ENCODE measurements at places on chromosomes 7 and 10. TPM values are rescaled to one million over a fixed set of nuclear protein-coding genes. Genes with fewer than 3 reads are reported as not detected.
A peak's percentile ranks its signal among the peaks of the same experiment; 100 is the strongest.

DNA sequence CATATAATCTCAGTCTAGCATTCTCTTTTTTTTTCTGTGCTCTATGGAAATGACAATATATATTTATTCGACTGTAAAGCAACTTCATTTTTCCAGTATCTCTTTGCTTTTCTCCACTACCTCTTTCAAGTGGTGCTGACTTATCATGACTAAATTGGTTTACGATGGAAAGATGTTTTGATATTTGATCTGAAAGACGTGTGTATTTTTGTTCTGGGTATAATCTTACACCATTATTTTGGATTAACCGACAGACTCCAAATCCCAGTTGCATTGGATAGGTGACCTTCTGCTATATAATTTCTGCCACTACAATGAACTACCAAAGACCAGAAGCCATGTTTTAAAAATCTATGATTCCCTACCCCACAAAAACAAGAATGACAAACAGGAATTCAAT lies 380.5 kb upstream of the NFE2L3 start:
- H3K27ac ChIP-seq = no peak overlapping the region
- no peaks in the 10 kb centered on the region for H3K36me3 ChIP-seq
- no peak for DNase-seq

DNA sequence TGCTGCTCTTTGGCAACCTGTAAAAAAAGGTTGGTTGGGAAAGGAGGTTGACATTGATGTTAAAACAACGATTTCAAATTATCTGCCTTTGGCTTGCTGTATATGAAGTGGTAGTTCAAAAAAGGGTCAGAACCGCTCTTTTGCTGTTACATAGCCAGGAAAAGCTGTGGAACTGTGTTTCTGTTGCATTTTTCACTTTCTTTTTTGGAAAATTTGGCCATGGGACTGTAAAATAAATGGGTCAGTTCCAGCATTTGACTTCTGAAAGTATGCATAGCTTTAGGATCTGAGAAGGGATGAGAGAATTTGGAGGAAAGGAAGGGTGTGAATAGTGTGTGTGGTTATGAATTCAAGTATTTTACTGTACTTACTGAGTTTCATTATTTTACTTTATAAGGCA lies 7.3 kb downstream of the AUTS2 start:
- no peak overlapping the region for H3K27ac ChIP-seq
- no peak overlapping the region for H3K4me3 ChIP-seq
- H3K36me3 ChIP-seq = no peaks in the 10 kb centered on the region
- DNase-seq = no peak
- no peaks in the 10 kb centered on the region for H3K27me3 ChIP-seq

DNA sequence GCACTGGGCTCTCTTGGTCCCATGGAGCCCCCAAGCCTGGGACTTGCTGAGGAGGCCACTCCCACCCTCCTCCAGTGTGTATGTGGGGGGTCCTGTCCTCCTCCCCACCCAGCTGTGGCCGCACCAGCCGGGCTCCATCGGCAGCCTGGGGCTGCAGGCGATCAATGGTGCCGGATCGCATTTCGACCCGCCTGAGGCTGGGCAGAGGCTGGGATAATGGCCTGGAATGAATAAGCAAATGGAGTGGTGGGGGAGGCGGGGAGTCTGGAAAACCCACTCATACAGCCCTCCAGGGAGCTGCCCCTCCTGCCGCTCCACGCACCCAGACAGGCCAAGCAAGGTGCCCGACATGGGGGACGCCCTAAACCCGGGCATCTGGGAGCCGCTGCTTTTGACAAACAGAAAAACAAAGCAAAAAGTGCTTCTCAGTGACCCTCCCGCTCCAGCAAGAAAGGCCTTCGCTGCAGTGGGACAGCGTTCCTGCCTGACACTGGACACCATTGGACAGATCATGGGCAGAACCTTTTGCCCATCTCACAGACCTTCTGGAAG lies 160.5 kb downstream of the NRF1 start:
- no peaks in the 10 kb centered on the region for H3K4me1 ChIP-seq
- DNase-seq = no peak
- no peaks in the 10 kb centered on the region for H3K36me3 ChIP-seq
- H3K27me3 ChIP-seq = no peaks in the 10 kb centered on the region
- no peak overlapping the region for H3K4me3 ChIP-seq

DNA sequence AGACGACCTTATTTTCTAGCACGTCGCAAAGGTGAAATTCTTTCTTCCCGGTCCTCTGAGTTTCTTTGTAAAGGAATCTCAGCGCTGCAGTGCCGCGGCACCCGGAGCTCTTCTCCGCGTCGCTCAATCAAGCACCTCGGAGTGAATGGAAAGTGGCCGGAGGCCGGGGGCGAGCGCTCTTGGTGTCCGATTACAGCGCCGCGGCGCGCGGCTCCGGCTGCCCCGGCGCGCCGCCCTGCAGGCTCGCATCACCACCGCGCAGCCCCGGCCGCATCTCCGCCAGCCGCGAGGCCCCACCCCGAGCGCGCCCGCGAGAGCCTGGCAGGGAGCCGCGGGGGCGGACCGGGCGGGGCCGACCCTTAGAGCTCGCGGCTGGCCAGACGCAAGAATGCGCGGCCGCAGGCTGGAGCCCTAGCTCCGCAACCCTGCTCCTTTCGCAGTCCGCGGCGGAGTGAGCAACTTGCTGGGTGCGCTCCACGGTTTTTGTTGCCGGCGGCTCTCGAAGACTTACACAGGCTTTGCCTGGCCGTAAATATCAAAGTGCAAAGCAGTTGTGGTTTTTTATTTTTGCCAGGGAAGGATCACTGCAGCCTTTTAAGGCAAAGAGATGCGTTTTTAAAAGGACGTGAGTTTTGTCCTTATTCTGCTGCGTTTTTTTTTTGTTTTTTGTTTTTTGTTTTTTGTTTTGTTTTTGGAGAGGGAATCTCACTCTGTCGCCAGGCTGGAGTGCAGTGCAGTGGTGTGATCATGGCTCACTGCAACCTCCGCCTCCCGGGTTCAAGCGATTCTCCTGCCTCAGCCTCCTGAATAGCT lies at the start of gene SEMA3C:
TSS of gene SEMA3C (minus strand) at position 143 of the 813 bp plus-strand sequence. CDS start 2,270 bp downstream, outside the sequence.
- H3K36me3 ChIP-seq = no peaks in the 10 kb centered on the region
- H3K4me1 ChIP-seq = peaks cover 23% of the 10 kb centered on the region
- DNase-seq = peak; percentile 65
- no peak within 1 kb of the TSS for H3K27ac ChIP-seq
- H3K4me3 ChIP-seq = peak within 1 kb of the TSS; percentile 35

DNA sequence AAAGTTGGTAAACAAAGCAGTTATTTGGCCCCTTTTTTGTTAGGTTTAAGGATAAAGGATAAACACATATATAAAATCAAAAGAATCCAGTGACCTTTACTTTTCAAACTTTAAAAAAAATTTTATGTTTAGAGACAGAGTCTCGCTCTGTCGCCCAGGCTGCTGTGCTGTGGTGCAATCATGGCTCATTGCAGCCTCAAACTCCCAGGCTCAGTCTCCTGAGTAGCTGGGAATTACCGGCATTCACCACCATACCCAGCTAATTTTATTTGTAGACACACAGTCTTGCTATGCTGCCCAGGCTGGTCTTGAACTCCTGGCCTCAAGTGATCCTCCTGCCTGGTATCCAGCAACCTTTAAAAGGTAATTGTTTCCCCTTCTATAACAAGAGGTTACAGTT lies 31.3 kb downstream of the GNA12 start:
- no peak overlapping the region for H3K27ac ChIP-seq
- DNase-seq = no peak
- H3K36me3 ChIP-seq = 0 out of 3 replicates have a peak, but pooled peaks cover 4% of the 10 kb centered on the region
- no peak overlapping the region for H3K4me3 ChIP-seq
- peaks cover 76% of the 10 kb centered on the region for H3K4me1 ChIP-seq

GRCh38 chr10:112918771-112919170 lies 31.3 kb upstream of the TCF7L2 start:
- H3K4me1 ChIP-seq = peaks cover 38% of the 10 kb centered on the region
- DNase-seq = no peak
- H3K36me3 ChIP-seq = no peaks in the 10 kb centered on the region
- H3K27ac ChIP-seq = no peak overlapping the region

DNA sequence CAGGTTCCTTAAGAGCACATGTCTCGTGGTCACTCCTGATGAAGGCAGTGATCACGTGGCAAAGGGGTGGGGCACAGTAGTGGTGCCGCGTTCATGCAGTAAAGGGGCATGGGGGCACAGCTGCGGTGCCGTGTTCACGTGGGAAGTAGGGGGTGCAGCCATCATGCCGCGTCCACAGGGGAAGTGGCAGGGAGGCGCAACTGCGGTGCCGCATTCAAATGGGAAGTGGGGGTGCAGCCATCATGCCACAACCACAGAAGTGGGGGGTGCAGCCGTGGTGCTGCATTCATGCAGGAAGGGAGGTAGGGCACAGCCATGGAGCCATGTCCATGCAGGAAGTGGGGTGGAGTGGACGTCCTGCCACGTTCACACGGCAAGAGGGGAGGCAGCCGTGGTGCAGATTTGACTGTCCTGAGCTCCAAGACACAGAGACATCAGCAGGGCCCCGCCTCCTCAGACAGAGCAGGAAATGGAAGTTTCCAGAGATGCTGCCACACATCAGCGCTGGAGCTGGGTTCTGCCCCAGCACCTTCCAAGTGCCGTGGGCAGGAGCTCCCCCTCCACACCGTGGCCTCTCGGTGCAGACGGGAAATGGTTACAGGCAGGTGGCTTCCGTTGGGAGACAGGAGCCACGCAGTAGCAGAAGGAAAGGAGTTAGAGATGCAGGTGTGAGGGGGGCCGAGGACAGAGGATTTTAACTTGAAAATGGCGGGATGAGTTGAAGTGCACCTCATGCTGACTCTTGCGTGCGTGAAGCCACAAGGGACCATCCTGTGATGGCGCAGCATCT lies 95.0 kb upstream of the DDC start:
- H3K4me3 ChIP-seq = no peak overlapping the region
- no peaks in the 10 kb centered on the region for H3K27me3 ChIP-seq
- no peaks in the 10 kb centered on the region for H3K36me3 ChIP-seq
- no peak for DNase-seq
- no peaks in the 10 kb centered on the region for H3K4me1 ChIP-seq

DNA sequence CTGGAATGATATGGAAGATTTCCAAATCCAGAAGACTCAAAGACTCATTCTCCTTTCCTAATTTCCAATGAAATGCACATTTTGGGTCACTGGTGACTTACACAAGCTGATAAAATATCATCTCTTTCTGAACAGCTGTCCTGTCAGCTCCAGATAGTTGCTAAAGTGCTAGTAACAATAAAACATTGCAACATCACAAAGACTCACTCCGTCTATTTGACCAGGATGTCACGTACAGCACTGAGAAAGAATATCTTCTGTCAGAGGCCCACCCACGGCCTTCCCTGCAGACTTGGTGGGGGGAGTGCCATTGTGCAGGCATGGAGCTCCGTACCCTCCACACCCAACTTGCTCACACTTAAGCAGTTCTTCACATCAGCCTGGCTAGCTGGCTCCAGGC lies 78.9 kb upstream of the EGR2 start:
- H3K36me3 ChIP-seq = no peaks in the 10 kb centered on the region
- no peak overlapping the region for H3K4me3 ChIP-seq
- DNase-seq = no peak
- H3K4me1 ChIP-seq = no peaks in the 10 kb centered on the region
- no peaks in the 10 kb centered on the region for H3K27me3 ChIP-seq
- no peak overlapping the region for H3K27ac ChIP-seq

DNA sequence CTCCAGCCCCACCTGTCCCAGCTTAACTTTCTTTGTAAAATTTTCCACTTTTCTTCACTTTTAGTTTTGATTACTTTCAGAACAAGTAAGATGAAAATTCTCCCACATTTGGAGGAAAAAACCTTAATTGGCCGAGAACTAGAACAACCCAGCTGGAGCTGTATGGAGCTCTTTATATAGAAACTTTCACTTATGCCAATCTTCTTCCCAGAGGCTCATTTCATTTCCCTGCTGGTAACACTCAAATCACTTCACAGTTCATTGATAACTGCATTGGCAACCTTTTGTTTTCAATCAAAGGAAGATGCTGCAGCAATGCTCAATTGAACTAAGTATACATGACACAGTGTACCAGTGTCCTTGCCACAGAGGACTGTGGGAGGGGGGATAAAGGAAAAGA lies 176.2 kb upstream of the NOBOX start:
- H3K4me3 ChIP-seq = no peak overlapping the region
- no peaks in the 10 kb centered on the region for H3K36me3 ChIP-seq
- DNase-seq = no peak
- no peak overlapping the region for H3K27ac ChIP-seq

DNA sequence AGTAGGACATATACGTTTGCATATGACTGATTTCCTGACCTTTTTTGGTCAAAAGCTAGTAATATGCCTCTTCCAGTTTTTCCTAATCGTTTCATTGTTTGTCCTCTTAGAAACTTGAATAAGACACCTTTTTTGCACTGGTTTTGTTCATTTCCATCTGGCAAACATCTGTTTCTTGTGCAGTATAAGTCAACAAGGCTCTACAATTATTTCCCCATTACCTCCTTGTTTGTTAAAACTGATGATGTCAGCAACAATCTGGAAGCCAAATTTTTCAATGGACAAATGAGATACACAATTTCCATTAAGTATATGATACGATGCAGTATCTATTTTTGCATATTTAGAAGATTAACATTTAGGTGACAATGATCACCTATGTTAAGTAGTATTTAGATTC lies 148.8 kb downstream of the NRBF2 start:
- H3K27ac ChIP-seq = no peak overlapping the region
- H3K27me3 ChIP-seq = no peaks in the 10 kb centered on the region
- no peak for DNase-seq
- no peak overlapping the region for H3K4me3 ChIP-seq
- no peaks in the 10 kb centered on the region for H3K36me3 ChIP-seq
- H3K4me1 ChIP-seq = peaks cover 44% of the 10 kb centered on the region

DNA sequence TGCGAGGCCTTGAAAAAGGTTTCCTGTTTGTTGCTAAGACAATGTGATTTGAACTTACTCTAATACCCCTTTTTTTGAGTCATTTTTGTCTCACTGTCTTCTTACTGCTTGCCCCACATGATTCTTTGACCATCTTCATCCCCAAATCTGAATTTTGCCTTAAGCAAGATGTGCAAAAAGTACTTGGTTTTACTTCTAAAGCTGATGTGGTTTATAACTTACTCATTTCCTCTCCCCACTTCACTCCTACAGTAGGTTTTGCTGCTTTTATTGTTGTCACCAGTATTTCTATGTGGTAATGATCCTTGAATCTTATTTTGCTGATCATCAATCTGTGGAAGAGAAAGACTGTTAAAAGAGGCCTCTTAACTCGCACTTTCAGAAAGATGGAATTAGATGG lies 396.4 kb downstream of the SDK1 start:
- no peak overlapping the region for H3K4me3 ChIP-seq
- H3K27me3 ChIP-seq = no peaks in the 10 kb centered on the region
- no peaks in the 10 kb centered on the region for H3K4me1 ChIP-seq
- no peaks in the 10 kb centered on the region for H3K36me3 ChIP-seq

DNA sequence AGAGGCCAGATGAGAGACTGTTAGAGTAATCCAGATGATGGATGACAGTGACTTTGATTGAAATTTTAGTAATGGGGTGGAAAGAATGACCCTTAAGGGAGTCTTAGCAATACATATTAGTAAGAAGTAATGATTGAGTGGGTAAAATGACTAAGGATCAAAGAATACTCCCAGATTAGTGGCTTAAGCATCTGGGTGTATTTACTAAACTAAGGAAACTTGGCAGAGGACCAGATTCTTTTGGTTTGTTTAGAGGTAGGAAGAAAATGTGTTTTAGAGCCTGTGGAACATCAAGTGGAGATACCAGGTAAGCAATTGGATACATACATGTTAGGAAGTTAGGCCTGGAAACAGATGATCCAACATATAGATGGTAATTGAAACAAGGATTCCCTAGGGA lies 58.8 kb upstream of the ADRA2A start:
- no peak overlapping the region for H3K27ac ChIP-seq
- H3K4me1 ChIP-seq = no peaks in the 10 kb centered on the region
- no peaks in the 10 kb centered on the region for H3K27me3 ChIP-seq
- no peak overlapping the region for H3K4me3 ChIP-seq
- no peaks in the 10 kb centered on the region for H3K36me3 ChIP-seq
- no peak for DNase-seq

The NRCAM gene
- 0.31 TPM for total RNA-seq

The IGF2BP3 gene
- 37.7 TPM for total RNA-seq

The DDIT4 gene
- total RNA-seq = 35.2 TPM

The CTAGE4 gene
- not detected for total RNA-seq

The SFRP4 gene
- 1.2 TPM for total RNA-seq

The MYOZ1 gene
- not detected for total RNA-seq

The PALS2 gene
- total RNA-seq = 21.9 TPM
